ENCODE measurements at places on chromosomes 12 and 14.

DNA sequence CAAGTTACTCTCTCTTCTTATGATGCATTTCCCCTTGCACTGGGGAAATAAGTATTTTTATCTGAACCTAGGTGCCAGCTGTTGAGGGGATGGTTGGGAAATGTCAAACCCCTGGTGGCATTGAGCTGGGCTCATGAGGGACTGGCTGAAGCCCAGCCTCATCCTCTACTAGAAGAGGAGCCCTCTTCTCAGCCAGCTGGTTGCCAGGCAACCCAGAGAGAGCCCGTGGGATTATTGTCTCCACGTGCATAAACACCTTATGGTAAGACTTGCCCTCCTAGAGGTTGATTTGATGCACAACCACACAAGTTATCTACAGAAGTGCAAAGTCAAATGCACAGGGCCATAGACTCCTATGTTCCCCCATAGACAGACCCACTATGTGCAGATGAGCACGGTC, 89.8 kb downstream of the WSCD2 start:
- DNase-seq, result no peak

DNA sequence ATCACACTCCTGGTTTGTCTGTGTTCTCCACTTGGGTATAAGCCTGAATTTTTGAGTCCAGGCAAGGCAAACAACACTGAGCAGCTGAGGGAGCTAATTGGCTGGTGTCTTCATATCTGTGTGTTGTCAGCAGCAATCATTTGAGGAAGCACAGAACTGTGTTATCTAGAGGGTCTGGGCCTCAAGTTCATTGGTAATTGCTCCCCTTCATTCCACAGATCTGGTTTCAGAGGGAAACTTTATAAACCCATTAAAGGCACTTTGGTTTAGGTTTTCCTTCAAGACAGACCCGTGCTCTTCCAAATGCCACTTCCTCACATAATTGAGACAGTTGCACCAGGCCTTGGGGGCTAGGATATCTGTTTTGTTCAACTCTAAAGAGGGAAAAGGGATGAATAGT, 5.6 kb downstream of the DACT1 start:
- no peak for DNase-seq

DNA sequence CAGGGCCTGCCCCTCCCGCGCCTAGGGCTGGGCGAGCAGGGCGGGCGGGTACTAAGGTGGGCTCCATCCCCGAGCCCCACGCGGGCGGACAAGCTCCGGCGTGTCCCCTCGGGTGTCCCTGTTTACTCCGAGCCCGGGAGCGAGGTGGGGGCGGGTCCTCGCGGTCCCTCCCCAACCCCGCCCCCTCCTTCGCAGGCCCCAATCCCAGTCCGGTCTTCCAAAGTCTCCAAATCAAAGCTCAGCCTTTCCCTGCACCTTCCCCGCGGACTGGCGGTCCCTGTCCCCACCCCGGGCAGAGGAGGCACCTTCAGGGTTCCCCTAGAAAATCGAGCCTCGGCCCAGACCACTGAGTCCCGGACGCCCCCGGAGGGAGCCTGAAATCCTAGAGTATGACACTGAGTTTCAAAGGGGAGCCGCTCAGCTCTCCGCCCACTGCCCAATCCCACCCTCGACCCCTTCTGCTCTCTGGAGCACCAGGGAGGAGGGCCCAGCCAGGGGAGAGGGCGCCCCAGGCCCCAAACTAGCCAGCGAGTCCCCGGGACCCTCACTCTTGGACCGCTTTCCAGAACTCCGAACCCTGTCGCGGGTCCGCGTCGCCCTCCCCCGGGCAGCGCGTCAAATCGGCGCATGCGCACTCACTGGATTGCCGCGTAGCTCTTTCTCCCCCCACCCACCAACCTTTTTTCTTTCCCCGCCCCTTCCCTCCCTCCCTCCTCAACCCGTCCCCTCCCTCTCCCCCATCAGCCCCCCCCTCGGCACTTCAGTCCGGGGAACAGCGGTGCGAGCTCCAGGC, at the start of gene LRP1:
TSS of gene LRP1 (plus strand) at position 758 of the 793 bp plus-strand sequence. CDS start 482 bp downstream, outside the sequence.
- peak; percentile 82 for DNase-seq

DNA sequence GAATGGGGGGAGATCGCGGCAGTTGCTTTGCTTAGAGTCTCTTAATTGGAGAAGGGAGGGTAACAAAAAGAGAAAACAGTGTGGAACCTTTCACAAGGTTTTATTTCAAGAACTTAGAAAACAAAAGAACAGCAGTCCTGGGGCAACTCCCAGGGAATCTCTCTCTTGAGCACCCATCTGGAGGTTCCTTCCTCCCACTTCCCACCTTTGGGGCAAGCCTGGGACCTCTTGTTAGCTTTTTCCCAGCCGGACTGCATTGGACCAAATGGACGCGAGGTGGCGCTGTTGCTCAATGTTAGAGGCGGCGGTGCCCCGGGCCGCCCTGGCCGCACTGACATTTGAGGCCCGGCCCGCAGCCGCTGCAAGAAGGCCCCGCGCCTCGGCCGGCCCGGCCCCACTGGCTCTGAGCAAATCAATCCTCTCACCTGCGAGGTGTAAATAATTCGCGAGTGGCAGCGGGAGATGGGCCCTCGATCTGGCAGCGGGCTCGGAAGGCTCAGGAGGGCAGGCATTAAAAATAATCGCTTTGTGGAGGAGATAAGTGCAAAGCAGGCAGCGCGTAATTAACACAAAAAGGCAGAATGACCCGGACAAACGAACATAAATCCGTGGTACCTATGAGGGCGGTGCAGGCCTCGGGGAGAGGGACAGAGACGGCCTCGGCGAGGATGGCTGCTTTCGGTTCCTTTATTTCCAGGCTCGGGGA, 2.8 kb upstream of the HOXC8 start:
- peak; percentile 62 for DNase-seq
